ENCODE measurements at places on chromosomes 7 and 10. TPM values are rescaled to one million over a fixed set of nuclear protein-coding genes. Genes with fewer than 3 reads are reported as not detected.

UNC5B gene
- 64.6 TPM for total RNA-seq

PILRB gene
- 5.8 TPM for total RNA-seq

ASAH2 gene
- 0.24 TPM for total RNA-seq

CAMK1D gene
- 2.2 TPM for total RNA-seq

FKBP6 gene
- total RNA-seq = not detected

OR6B1 gene
- not detected for total RNA-seq

FZD1 gene
- total RNA-seq = 4.1 TPM

LLCFC1 gene
- not detected for total RNA-seq

VWDE gene
- 3.6 TPM for total RNA-seq

PVRIG gene
- total RNA-seq = not detected

ELN gene
- not detected for total RNA-seq

MYO1G gene
- under 0.01 TPM for total RNA-seq

CXCL12 gene
- total RNA-seq = not detected

NIPSNAP2 gene
- 43.6 TPM for total RNA-seq

CCDC172 gene
- total RNA-seq = not detected

ZNF33A gene
- total RNA-seq = 21.5 TPM

STOX1 gene
- 0.21 TPM for total RNA-seq

RPEL1 gene
- under 0.01 TPM for total RNA-seq

APBB1IP gene
- total RNA-seq = not detected

GHRHR gene
- total RNA-seq = not detected

OR2A7 gene
- 1.7 TPM for total RNA-seq

FASTK gene
- total RNA-seq = 78.1 TPM

SEMA4G gene
- total RNA-seq = 0.21 TPM

ARPC1B gene
- 357 TPM for total RNA-seq

CYP3A7 gene
- not detected for total RNA-seq

STRIP2 gene
- total RNA-seq = 12.3 TPM

AKR1C1 gene
- 152 TPM for total RNA-seq

SPDYE5 gene
- total RNA-seq = not detected

SPAM1 gene
- not detected for total RNA-seq

ZCWPW1 gene
- total RNA-seq = 1.4 TPM

NPY4R2 gene
- 0.72 TPM for total RNA-seq

PRPS1L1 gene
- total RNA-seq = not detected

IFIT1B gene
- not detected for total RNA-seq

CYP2W1 gene
- total RNA-seq = not detected

STN1 gene
- total RNA-seq = 45.1 TPM

TTYH3 gene
- total RNA-seq = 32.5 TPM

PIK3AP1 gene
- total RNA-seq = 1.1 TPM

OR9A4 gene
- total RNA-seq = 0.21 TPM

C10orf90 gene
- not detected for total RNA-seq

NRCAM gene
- total RNA-seq = 0.64 TPM

EN2 gene
- not detected for total RNA-seq

PCDH15 gene
- total RNA-seq = not detected

LIPJ gene
- not detected for total RNA-seq

CAV1 gene
- total RNA-seq = 322 TPM
